NCI-H1436 treated with DMSO at 0.1 percent for 48 hours (cell line): ENCODE measurements at places on chromosomes 12 and 14.

GRCh38 chr14:52791223-52792096, at the start of gene GNPNAT1:
TSS of gene GNPNAT1 (minus strand) at chr14:52791607. CDS start at chr14:52784650, 6,957 bp downstream.
- peak; percentile 22 for DNase-seq

DNA sequence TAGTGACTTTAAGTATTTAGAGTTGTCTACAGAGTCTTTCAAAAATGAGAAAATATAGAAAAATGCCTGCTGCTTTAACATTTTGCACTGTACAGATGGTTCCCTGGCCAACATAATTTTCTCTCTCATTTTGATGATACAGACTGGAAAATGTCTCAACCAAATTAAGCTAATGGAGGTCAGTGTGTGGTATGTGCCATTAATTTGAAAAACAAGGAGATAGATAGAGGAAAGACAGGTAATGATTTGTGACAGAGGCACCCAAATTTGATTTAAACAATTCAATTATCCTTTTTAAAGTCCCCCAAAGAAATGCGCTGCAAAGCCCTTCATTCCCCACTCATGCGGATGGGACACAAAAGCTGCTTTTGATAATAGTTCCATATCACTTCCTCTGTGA, 140.0 kb downstream of the ASCL1 start:
- no peak for DNase-seq

GRCh38 chr14:37625597-37626595, 30.5 kb downstream of the TTC6 start:
- no peak for DNase-seq

DNA sequence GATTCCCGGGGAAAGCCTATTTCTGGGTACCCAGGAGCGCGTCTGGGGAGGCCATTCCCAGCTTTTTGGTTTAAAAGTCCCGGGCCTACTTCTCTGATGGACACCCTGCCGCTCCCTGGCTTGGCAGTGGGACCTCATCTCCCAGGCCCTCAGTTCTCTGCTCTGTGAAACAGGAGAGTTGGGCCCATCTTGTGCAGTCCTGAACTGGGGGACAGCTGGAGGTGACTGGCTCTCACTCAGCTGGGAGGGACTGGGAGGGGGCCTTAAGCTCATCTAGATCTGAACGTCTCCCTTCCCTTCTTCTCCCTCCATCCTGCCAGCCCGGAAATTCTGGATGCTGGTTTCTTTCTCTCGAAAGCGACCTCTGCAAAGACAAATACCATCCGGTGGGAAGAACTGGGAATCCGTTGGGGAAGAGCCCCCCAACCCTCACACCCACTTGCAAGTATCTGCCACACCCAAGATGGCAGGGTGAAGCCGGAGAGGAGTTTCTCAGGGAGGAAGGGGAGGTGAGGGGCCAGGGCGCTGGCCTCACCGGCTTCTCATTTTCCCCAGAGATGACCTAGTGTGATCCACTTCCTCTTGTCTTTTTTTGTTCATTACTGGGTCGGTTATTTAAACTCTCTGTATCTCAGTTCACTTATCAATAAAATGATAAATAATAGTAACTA, 1.4 kb downstream of the RIN3 start:
- DNase-seq = no peak

GRCh38 chr12:11769723-11770514, 120.4 kb downstream of the ETV6 start:
- no peak for DNase-seq
